ENCODE measurements at places on chromosomes 1 and 21.

DNA sequence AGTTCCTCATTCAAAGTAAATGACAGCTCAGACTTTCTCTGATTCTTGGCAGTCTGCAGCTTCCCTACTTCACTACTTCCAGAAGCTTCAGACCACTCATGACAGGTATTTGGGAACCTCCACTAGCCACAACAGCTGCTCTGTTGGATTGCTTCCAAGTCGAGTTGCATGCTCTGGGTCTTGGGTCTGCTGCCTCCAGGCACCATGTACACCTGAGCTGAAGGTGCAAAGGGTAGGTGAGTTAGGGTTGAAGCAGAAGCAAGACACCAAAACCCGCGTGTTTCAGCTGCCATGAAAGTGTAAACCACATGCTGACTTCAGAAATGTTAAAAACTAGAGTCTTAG, 62.7 kb downstream of the ZNF684 start:
- DNase-seq, result no peak

DNA sequence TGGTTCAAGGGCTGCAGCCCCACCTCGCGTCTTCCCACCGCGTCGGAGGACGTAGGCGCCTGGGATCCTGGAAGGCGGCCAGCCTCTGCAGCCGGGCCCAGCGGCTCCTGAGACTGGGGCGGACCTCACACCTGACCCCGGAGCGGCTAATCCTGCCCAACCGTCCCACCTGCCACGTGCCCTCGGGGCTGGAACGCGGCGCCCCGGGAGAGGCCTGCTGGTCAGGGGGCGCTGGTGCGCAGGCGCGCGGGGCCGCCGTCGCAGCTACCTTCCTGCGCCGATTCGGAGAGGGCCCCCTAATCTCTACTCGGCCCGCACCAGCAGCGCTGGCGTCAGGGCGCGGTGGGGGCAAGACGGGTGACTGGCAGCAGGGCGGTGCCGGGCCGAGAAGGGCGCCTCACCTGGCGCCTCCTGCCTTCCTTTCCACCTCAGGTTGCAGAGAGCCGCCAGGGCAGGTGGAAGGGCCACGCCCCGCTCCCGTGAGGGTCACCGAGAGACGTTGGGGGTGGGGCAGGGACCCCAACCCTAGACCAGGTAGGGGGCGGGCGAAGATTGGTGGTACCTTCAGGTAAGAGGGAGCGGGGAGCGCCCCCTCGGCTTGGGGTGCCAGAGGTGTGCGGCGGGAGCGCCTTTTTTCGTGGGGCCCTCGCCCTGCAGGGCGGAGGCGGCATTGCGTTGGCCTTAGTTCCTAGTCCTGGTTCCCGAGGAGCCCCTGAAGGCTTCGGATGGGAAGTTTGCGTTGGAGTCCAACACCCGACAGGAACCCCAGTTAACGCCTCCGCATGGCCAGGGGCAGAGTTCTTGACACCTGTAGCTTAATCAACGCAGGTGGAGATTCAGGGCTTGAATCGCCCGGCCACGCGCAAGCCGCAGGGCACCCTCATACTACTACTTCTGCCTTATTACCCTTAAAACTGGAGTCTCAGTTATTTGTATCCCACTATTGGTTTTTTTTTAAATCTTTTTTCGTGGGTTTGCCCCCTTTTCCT, at the start of gene TDRD5:
TDRD5 (plus strand) TSS at position 241 of the 989 bp plus-strand sequence. CDS start 784 bp downstream, outside the sequence.
- DNase-seq, result peak; percentile 38

DNA sequence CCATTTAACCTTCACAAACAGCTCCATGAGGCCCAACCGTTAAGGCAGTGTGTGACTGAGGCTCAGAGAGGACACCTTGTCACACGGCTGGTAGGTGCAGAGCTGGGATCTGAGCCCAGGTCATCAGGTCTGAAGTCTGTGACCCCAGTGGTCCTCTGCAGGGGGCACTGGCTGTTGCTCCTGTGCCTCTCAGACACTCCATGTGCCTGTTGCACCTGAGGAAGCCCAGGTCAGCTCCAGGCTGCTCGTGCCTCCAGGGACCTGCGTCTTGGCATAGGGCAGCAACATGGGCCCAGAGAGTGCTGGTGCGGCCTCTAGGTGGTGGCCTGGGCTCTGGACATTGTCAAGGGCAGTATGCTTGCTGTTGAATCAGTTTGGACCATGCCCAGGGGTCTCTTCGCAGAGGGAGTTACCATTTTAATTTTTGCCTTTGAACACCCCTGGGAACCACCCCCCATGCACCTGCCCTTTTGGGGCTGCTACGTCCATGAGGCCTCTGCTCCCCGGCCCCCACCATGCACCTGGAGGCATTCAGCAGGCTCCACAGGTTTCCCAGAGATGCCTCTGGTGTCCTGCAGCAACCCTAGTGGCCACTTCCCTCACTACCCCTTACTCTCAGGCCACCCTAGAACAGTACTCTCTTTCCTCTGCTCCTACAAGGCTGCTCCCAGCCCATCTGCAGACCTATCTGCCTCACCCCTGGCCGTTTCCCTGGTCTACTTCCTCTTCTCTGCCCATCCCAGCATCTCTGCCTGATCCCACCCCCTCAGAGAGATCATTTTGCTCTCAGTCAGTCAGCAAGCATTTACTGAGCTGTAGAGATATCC, 25.2 kb upstream of the EPS8L3 start:
- DNase-seq, result peak; percentile 80

- DNase-seq, result no peak
Measured at GRCh38 chr1:25802915-25803314, 2.9 kb downstream of the SELENON start.

DNA sequence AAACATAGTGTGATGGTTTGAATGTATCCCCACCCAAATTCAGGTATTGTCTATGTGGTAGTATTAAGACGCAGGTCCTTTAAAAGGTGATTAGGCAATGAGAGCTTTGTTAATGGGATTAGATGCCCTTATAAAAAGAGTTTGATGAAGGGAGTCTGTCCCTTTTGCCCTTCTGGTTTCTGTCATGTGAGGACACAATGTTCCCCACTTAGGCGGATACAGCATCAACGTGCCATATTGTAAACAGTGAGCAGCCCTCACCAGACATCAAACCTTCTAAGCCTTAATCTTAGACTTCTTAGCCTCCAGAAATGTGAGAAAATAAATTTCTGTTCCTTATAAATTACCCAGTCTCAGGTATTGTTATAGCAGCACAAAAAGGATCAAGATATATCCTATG, 172.8 kb downstream of the FAF1 start:
- DNase-seq, result no peak
